Activated CD4-positive, alpha-beta T cell treated with anti-CD3 and anti-CD28 coated beads, Interleukin-2, amount 50 U/mL, for 24 hours (primary cell): ENCODE measurements at places on chromosomes 1 and 21.

DNA sequence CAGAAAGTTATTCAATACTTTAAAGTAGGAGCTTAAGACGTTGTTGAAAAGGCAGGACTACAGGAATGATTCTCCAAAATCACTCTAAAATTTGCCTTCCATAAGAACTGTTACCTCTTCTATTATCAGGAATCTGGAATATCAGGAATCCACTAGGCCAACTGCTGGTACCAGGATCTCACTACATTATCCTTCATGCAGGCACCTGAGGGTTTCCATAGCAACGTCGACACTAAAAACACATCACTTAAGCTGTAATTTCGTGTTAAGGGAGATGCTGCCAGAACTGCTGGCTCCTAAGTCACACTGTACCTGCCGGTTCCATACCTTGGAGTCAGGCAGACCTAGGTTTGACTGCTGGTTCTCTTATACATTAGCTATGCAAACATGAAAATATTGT lies 139.7 kb upstream of the C1orf87 start:
- DNase-seq: no peak

DNA sequence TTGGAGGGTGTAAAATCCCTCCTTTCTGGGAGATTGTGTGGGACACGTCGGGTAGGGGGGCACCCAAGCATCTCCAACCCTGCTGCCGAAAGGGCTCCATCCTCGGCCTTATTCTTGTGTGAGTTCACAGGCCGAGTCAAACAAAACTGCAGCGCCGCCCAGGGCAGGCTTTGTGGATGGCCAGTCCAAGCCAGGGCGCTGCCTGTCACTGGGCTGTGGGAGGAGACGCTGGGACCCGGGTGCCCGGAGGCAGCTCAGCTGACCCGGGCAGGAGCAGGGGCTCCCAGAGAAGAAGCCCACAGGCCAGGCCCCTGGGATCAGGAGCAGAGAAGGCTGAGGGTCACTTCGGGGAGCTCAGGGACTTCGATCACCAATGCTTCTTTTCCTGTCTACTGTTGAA lies 31.8 kb upstream of the ARHGEF16 start:
- DNase-seq: no peak

DNA sequence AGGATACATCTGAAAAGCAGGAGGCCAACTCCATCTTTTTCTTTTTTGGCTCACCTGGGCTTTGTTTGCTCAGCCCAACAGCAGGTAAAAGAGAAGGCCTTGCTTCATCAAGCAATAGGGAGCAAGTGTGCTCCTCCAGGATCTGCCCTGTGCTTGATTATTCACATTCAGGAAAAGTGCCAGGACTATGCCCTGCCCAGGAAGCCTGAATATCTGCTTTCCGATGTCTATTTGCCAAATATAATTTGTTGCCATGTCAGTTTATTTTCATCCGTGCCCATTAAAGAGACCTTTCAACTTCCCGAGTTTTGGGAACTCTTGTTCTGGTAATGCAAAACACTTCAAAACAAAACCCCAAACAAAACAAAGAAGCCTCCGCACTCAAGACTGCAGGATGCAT lies 185.3 kb downstream of the CDC7 start:
- DNase-seq: no peak

- DNase-seq: no peak
These were observed 100.5 kb downstream of the GLIS1 start for GRCh38 chr1:53638360-53639035.

DNA sequence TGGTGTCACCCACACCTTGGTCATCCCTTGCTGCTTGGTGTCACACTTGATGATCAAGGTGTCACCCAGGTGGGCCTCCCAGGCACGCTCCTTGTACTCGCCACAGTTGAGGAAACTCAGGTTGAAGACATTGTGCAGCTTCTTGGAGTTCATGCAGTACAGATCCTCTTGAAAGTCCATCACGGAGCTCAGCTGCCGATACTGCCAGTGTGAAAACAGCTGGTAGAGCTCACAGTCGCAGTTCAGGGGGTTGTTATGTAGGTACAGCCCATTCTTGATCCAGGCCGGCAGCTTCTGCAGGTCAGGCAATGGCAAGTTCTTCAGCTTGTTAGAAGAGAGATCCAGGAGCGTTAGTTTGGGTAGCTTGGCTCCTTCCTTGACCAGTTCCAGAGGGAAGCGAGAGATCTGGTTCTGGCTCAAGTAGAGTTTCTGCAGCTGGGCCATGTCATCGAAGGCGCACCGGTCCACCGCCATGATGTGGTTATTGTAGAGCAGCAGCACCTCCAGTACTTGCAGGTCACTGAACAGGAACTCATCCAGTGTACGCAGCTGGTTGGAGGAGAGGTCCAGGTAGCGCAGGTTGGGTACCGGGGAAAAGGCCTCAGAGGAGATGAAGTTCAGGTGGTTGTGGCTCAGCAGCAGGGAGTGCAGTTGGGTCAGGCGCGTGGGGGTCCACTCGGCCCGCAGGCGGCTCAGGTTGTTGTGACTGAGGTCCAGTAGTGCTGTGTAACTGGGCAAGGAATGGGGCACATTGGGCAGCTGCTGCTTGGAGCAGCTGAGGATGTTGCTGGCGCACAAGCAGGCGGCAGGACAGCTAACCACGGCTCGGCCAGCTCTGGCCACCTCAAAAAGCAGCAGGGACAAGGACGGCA lies 1.3 kb downstream of the AMIGO1 start:
- DNase-seq: no peak

DNA sequence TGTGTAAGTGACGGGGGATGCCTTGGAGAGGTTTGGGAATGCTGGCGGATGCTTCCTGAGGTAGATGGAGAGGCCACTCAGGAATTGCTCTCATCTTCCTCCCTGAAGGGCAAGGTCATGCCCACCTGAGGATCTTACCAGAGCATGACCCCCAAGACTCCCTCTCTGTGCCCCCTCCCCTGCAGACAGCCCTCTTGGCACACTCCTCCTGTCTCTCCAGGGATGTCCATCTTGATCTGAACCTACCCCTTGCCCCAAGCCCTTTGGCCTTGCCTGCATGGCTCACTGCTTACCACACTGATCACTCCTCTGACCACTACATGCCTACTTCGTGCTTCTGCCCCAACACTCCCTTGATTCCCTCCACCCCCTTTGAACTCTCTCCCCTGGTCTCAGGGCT lies 17.9 kb upstream of the MPL start:
- DNase-seq: no peak

GRCh38 chr1:216461466-216461865 lies 38.2 kb upstream of the USH2A start:
- no peak for DNase-seq

DNA sequence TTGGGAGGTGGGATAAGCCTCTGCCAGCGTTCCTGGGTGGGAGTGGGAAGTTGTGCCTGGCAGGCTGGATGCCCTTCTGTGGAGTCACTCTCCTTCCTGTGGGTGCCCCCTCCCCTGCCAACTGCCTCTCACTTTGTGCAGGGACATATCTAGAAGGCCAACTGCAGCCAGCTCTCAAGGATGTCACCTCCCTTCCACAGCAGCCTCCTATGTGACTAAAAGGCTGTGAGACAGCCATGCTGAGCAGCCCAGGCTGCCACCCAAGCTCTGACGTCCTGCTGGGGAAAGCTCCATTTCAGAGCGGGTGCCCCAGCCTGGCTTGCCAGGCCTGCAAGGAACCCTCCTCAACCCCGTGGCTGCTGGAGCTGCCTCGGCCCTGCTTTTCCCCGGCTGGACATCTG lies 19.6 kb upstream of the SLC26A9 start:
- DNase-seq: no peak

DNA sequence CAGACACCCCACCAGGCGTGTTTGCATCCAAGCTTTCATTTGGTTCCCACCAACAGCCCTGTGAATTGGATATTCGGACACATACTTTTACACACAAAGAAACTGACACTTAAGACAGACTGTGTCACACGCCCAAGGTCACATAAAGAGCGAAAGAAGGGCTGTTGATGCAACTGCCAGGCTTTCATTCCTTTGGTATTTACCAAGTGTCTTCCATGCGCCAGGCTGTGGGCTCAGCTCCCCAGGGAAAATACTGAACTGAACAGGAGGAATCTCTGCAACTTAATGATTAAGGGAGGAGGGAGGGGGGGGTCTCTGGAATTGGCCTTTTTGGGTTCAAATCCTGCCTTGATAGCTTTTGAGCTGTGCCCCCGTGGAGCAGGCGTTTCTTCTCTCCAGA lies 122.8 kb downstream of the ACTL8 start:
- DNase-seq: no peak
